GM10248 (cell line): ENCODE measurements at places on chromosomes 7 and 10.

DNA sequence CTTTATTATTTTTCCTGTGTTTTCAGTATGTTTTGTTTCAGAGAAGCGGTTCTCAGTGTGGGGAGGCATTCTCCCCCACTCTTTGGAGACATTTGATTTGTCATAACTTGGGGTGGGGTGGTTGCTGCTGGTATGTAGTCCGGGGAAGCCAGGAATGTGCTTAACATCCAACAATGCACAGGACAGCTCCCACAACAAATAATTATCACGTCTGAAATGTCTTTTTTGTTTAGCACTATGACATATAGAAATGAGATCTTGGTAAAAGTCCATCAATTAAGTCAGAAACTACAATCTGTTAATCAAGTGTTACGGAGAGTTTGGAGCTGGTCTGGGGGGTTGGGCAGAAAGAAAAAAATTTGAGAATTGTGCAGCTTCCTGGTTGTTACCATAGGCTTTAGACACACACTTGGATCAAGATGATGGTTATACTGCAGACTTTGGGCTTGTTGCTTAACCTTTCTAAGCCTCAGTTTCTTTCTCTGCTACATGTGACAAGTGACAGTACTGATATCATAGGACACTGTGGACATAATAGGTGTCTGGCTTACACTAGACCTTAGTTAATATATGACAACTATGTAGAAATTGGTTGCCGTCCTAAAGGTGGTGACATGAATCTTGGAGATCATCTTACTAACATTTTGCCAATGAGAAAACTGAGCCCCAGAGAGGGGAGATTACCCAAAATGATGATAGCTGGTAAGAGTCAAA lies 113.7 kb downstream of the LRMDA start:
- no peak for DNase-seq

GRCh38 chr10:46524472-46525176 lies 31.8 kb downstream of the GPRIN2 start:
- DNase-seq = no peak

- DNase-seq = no peak
Observed at GRCh38 chr7:137539111-137539715, 195.7 kb upstream of the PTN start.

DNA sequence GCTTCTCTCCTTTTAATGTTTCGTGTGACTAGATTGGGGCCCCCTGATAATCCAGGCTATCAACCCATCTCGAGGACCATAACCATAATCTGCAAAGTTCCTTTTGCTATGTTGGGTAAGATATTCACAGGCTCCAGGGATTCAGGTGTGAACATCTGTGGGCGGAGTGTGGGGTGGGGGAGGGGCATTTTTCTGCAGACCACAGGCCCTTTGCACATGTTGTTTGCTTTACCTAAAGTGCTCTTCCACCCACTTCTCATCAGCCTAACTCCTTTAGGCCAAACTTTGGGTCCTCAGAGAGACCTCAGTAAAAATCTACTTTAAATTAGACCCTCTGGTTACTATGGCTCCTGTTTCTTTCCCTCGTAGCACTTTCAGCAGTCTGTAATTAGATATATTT lies 284.4 kb downstream of the WDR11 start:
- no peak for DNase-seq

DNA sequence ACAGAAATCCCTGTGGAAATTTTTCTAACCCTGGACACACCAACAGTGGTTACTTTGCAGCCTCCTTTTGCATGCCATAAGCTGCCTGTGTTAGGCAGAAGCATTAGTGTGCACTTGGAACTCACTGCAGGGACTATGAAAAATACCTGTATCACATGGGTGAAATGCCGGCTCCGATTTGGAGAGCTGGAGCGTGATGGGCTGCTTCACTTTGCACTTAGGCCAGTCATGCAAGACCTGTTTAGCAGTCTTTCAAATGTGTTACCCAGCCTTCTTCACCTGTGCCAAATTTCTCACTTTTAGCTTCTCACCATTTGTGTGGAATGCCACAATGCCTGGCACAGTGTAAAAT lies 11.3 kb downstream of the NCOA4 start:
- no peak for DNase-seq

- no peak for DNase-seq
Observed at GRCh38 chr10:30116041-30116491, 56.7 kb upstream of the JCAD start.

- DNase-seq = no peak
Observed at GRCh38 chr10:124420254-124420653, 1.5 kb upstream of the OAT start.

GRCh38 chr7:135160858-135161653 lies 9.5 kb downstream of the CYREN start:
- DNase-seq = no peak

GRCh38 chr10:5575482-5576153 lies 50.9 kb downstream of the CALML3 start:
- DNase-seq = no peak

- peak; percentile 31 for DNase-seq
Observed at GRCh38 chr7:75740846-75741497, 2.2 kb upstream of the HIP1 start.

- DNase-seq = peak; percentile 28
Observed at GRCh38 chr10:122981066-122981464, 864 bp downstream of the PSTK start.

GRCh38 chr10:31647861-31648260 lies 280.8 kb downstream of the ARHGAP12 start:
- DNase-seq = no peak

- peak; percentile 14 for DNase-seq
Observed at GRCh38 chr7:34430456-34430855, 227.6 kb upstream of the NPSR1 start.

DNA sequence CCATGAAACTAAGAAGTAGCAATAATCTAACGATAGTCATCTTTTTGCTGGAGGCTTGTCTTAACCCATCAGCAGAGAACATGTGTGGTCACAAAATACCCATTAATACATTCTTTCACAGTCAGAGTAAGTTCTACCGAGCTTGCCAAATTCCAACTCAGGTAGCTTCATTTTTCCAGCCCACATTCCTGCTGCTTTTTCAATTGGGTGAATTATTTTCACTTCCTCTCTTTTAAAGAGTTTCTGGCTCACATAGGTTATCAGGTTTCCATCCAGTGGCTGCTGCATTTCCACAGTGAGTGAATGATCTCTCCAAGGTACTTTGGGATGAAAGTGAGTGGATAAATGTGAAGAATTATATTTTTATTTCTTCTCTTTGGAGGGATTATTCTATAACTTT lies 233.1 kb downstream of the SEMA3E start:
- no peak for DNase-seq

- no peak for DNase-seq
Observed at GRCh38 chr10:11086177-11086840, 68.6 kb downstream of the CELF2 start.

DNA sequence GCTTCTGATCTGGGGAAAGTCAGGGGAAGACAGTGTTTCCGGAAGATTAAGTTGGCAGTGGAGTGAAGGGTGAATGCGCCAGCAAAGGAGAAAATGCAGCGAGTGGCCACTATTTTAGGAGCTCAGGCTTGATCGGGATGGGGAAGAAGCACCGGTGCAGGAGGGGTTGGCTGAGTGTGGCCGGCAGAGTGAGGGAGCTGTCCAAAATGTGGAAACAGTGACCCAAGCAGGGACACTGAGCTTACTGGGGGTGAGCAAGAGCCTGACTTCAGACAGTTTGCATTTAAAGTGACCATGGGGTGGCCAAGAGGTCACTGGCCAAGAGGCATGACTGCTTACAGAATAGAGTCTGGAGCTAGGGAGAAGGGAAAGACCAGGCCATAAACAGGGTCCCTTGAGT lies 79.3 kb downstream of the GOLGA7B start:
- DNase-seq = no peak

GRCh38 chr10:132306864-132307751 lies 642 bp downstream of the STK32C start:
- no peak for DNase-seq

- DNase-seq = no peak
Observed at GRCh38 chr10:13890233-13891127, 303.7 kb downstream of the PRPF18 start.

DNA sequence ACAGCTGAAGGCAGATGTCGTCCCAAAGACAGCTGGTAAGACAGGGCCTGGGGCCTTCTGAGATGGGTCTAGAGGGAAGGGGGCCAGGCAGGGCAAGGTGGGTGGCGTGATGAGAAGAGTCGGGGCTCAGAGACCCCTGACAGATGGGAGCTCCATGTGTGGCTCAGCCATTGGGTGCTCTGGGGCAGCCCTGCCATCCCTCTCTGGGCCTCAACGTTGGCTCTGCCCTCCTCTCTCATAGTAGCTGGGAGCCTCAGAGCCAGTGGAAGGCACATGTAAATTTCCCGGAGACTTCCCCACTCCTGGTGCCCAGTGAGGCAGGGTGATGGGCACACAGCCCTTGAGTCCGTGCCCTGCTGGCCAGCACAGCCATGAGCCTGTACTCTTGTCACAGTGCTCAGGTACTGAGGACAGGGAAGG lies 1.8 kb downstream of the PPIF start:
- DNase-seq = peak; percentile 7

DNA sequence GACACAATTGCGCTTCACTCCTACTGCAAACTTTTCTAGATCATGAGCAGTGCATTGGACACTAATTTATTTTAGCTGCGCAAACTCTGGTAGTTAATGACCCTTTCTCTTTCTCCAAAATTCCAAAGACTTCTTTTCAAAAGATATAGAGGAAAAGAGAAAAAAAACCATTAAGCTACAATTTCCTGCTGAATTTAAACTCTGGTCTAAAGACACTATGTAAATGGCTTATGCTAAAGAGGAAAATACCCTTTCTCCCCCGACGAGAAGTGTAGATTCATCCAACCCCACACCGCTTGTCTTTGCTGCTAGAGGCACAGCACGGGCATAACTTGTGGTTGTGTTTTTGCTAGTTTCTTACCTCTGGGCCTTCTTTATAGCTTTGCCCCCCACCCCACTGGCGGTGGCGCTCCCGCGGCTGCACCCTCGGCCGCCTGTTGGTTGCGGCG lies 84.1 kb downstream of the SNX10 start:
- DNase-seq = no peak

- DNase-seq = no peak
Observed at GRCh38 chr10:93994438-93994801, 689 bp downstream of the PLCE1 start.

- no peak for DNase-seq
Observed at GRCh38 chr7:151872531-151873401, 4.1 kb downstream of the PRKAG2 start.

GRCh38 chr10:22617516-22617915 lies 96.9 kb downstream of the PIP4K2A start:
- DNase-seq = no peak

DNA sequence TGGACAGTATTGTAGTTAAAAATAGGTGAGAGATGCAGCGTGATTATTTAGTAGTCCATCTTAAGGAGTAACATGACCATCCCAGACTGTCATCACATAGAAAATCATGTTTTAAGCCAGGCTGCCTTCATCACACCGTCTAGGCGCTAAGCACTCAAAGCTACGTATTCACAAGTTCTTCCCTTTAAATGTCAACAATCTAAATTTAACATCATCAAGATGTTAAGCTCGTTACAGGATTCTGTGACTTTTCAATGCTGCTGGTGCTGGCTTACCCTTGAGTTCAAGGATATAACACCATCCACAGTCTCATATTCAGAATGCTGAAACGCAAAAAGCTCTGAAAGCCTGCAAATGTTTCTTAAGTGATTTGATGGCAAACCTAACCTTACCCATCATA lies 109.5 kb upstream of the CDCA7L start:
- no peak for DNase-seq

- DNase-seq = no peak
Observed at GRCh38 chr7:123535517-123535916, 1.1 kb upstream of the IQUB start.

DNA sequence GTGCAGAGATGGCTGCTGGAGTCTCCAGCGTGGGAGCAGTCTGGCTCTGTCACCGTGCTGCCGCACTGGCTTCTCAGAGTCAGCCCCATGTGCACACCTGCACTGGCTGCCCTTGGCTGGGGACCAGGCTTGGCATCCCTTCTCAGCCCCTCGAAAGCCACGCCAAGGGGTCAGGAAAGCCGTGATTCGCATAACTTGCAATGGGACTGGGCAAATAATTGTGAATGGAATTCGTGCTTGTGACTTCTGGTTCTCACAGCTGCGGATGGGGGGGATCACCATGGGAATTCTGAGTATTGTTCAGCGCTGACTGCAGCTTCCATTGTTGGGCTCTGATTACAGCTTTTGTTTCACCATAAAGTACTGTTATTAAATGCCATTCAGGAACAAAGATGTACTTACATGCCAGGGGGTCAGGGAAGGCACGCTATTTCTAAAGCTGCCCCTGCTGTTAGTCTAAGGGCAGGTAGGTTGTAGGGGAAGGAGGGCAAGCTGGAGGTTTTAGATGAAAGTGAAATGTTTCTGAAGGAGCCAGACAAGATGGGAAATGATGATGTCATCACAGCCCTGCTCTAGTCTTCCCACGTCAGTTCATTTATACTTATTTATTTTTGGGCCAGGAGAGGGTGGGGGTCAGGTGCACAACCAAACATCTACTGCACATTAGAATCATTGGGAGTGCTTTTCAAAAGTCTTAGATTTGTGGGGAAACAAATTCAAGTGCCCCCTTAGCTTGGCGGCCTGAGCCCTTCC lies 5.8 kb upstream of the PLEKHA1 start:
- DNase-seq = no peak

DNA sequence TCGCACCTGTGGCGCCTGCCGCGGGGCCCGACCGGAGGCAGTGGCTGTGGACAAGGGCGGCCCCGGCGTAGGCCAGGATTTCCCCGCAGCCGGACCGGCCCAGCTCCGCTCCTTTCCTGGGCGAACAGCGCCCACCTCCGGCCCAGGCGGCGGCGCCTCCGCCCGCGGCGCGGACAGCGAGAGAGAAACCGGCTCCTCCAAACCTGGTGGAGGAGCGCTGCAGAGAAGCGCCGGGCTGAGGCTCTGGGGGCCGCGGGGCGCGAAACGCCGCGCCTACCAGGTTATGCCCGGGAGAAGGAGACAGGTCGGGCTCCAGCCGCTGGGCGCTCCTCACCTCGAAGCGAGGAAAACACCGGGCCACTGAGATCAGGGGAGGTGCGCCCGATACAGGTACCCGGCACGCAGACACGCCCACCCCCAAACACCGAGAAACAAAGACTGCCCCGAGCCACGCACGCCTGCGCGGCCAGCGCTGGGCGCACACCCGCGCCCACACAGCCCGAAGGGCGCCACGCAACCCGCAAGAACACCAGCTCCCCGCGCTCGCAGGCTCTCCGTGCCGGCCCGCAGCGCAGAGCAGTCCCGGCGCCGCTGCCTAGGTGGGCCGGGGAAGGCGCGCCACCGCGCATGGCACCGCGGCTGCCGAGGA lies 3.3 kb downstream of the GRID1 start:
- DNase-seq = peak; percentile 73

DNA sequence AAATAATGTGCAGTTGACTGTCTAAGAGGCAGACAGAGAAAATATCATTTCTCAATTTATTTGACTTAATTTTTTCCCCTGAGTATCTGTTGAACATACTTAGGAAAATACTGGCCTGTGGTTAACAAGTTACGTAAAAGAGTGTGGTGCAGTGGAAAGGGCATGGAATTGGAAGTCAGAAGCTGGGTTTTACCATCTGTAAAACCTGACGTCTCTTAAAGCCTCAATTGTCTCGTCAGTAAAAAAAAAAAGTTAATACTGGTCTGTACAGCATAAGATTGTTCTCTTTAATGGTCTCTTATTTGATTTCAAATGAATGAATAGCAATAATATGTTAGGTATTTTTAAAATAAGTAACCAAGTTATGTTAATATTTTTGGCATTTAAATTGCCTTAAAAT lies 67.8 kb downstream of the PHTF2 start:
- no peak for DNase-seq

GRCh38 chr10:21749788-21750187 lies 215.8 kb downstream of the MLLT10 start:
- no peak for DNase-seq
